ENCODE measurements at places on chromosomes 6 and 20. TPM values are rescaled to one million over a fixed set of nuclear protein-coding genes. Genes with fewer than 3 reads are reported as not detected.

The GGT7 gene
- 2.9 TPM for total RNA-seq

The BFSP1 gene
- total RNA-seq: 4.4 TPM

The SCAF8 gene
- 15.2 TPM for total RNA-seq

The SPATS1 gene
- not detected for total RNA-seq

The FERMT1 gene
- total RNA-seq: 26.1 TPM

The TNFRSF6B gene
- 509 TPM for total RNA-seq

The GABRR1 gene
- not detected for total RNA-seq

The SGK2 gene
- 5.9 TPM for total RNA-seq

The ARMH2 gene
- not detected for total RNA-seq

The SYCP2 gene
- 0.29 TPM for total RNA-seq

The HMGN3 gene
- 53.2 TPM for total RNA-seq

The GGTLC1 gene
- total RNA-seq: not detected

The XKR7 gene
- 0.17 TPM for total RNA-seq

The SMIM26 gene
- 142 TPM for total RNA-seq

The DDAH2 gene
- total RNA-seq: 87.2 TPM

The LY6G5B gene
- total RNA-seq: 4.0 TPM

The HTR1E gene
- total RNA-seq: not detected

The CASS4 gene
- total RNA-seq: 0.14 TPM

The ANKRD6 gene
- total RNA-seq: 6.2 TPM

The ISM1 gene
- total RNA-seq: 0.06 TPM

The TPBG gene
- total RNA-seq: 25.7 TPM

The PSMG4 gene
- 28.6 TPM for total RNA-seq

The PNPLA1 gene
- total RNA-seq: not detected

The PACSIN1 gene
- total RNA-seq: 0.07 TPM

The TTLL9 gene
- total RNA-seq: not detected

The PLAGL1 gene
- 22.1 TPM for total RNA-seq

The STX11 gene
- total RNA-seq: 0.22 TPM

The C4A gene
- 1.6 TPM for total RNA-seq

The BAG2 gene
- 20.4 TPM for total RNA-seq

The IMPG1 gene
- total RNA-seq: not detected

The DTNBP1 gene
- total RNA-seq: 6.2 TPM

The PI16 gene
- not detected for total RNA-seq

The FLRT3 gene
- total RNA-seq: 3.3 TPM

The ADGRF1 gene
- 18.7 TPM for total RNA-seq

The PHACTR3 gene
- 0.06 TPM for total RNA-seq

The KIF25 gene
- total RNA-seq: not detected

The SLC17A3 gene
- total RNA-seq: not detected

The ANGPT4 gene
- total RNA-seq: not detected

The MUCL3 gene
- under 0.01 TPM for total RNA-seq

The ZNF391 gene
- 1.2 TPM for total RNA-seq

The BTNL2 gene
- total RNA-seq: not detected

The WASF1 gene
- 13.0 TPM for total RNA-seq

The ZNF831 gene
- not detected for total RNA-seq

The RCAN2 gene
- 1.4 TPM for total RNA-seq

The CBLN4 gene
- not detected for total RNA-seq

Data from epithelial cell of proximal tubule (primary cell).